ENCODE measurements at places on chromosomes 1 and 21. TPM values are rescaled to one million over a fixed set of nuclear protein-coding genes. Genes with fewer than 3 reads are reported as not detected.

DNA sequence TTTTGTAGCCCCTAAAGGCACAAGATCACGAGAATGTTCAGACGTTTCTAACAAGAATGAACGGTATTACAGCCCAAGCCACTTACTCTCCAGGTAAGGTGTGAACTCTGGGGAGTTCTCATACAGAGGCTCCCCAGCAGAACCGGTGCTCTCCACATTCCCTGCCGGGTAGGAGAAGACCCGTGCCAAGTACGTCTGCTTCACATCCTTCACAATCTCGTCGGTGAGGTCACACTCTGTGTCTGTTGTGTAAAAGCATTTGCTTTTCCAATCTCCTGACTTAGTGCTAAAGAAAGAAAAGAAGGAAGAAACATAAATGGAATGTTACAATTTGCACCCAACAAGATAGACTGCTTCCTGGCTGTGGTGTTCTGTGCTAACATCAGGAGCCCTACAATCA, 5.7 kb downstream of the F3 start:
- H3K27ac ChIP-seq = no peak overlapping the region
- no peak overlapping the region for H3K4me3 ChIP-seq
- no peaks in the 10 kb centered on the region for H3K36me3 ChIP-seq
- no peak for DNase-seq
- peaks cover 23% of the 10 kb centered on the region for H3K27me3 ChIP-seq

DNA sequence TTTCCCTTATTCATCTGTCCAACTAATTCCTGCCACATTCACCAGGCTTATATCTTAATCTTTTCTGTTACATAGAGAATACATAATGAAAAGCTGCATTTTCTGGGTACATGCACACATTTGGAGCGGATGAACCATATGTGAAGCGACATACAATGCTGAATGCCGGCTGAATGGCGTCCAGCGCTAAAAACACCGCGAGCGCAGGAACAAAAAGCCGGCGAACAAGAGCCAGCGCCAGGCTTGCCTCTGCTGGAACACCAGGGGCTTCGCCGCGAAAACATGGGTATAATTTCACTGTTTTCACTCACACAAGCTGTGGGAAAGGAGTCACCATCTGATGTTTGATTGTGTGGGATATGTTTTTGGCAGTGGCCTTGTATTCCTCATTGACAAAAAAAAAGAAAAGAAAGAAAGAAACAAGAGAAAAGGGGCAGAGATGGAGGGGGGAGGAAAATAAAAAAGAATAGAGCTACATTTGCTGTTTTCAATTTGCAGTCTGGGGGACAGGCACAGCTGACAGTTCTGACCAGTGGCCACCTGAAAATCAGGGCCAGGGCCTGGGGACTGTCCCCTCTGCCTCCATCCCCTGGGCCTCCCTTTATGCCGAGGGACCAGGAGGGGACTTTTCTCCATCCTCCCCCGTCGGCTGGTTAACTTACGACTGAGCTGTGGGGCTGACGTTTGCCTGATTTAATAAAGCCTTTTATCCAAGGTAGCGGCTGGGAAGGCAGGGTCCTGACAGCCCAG, 70.2 kb upstream of the OLIG2 start:
- no peaks in the 10 kb centered on the region for H3K4me1 ChIP-seq
- no peak for DNase-seq
- H3K27ac ChIP-seq = no peak overlapping the region
- H3K36me3 ChIP-seq = no peaks in the 10 kb centered on the region

DNA sequence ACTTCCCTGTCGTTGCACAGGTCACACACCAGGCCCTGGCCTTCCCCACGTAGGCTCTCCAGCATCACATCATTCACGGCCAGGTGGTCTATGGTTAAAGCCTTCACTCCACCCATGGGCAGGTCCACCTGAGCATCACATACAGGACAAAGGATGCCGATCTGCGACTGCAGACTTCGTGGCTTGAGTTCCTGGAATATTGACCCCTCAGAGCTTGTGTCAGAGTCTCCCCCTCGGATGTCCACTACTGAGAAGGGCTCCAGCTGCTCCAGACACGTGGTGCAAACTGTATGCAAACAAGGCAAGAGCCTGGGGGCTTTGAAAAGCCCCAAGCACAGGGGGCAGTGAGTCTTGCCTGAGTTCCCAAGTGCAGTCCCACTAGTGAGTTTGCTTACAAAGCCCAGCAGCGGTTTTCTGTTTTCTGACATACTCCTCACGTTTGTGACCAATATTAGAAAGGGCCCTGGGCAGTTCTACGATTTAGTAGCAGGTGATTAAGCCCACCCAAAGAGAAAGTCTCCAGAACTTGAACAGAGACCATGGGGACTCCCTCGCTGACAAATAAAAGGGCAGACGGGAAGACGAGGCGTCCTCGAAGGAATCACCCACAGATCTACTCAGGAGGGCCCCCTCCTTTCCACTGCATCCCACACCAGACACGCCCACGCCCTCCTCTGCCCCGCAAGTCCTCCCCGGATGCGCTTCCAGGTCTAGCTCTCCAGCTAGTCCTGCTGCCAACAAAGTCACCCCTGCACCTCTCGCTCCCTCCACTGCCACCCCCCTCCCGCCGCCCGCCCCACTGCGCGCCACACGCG, 568 bp downstream of the TRIM45 start:
- DNase-seq = no peak
- peaks cover 12% of the 10 kb centered on the region for H3K27me3 ChIP-seq
- H3K4me3 ChIP-seq = peak overlapping the region; percentile 88

Gene CELF3
- total RNA-seq = not detected

Gene CSMD2
- 0.03 TPM for total RNA-seq

Gene TSPAN2
- 2.4 TPM for total RNA-seq

Gene FCGR3A
- 3.8 TPM for total RNA-seq

- no peak for DNase-seq
- peaks cover 12% of the 10 kb centered on the region for H3K27me3 ChIP-seq
- no peaks in the 10 kb centered on the region for H3K36me3 ChIP-seq
- H3K4me1 ChIP-seq = no peaks in the 10 kb centered on the region
- H3K27ac ChIP-seq = no peak overlapping the region
- H3K4me3 ChIP-seq = no peak overlapping the region
These were observed 28.2 kb downstream of the RNF220 start for GRCh38 chr1:44433209-44433608.

Gene NFIA
- 10.1 TPM for total RNA-seq

GRCh38 chr1:182428043-182428442, 21.9 kb upstream of the RGSL1 start:
- peaks cover 4% of the 10 kb centered on the region for H3K4me1 ChIP-seq
- no peaks in the 10 kb centered on the region for H3K27me3 ChIP-seq
- no peak overlapping the region for H3K4me3 ChIP-seq
- no peak overlapping the region for H3K27ac ChIP-seq
- DNase-seq = no peak

DNA sequence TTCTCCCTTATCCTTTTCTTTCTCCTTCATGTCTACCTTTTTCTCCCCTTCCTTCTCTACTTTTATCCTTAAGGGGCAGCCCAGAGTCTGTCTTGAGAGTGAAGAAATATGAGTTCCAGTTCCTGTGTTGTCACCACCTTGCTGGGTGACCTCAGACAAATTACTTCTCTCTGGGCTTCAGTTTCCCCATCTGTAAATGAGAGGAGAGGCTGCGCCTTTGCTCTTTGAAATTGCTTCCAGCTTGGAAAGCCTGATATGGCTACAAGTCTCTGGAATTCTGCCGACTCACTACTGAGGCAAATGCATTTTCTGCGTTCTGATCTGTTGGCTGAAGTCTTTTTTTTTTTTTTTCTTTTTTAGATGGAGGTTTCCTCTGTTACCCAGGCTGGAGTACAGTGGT, 119.2 kb downstream of the SYF2 start:
- peaks cover 2% of the 10 kb centered on the region for H3K36me3 ChIP-seq
- H3K27ac ChIP-seq = no peak overlapping the region
- H3K4me3 ChIP-seq = no peak overlapping the region

Gene RPTN
- not detected for total RNA-seq

- DNase-seq = no peak
- no peaks in the 10 kb centered on the region for H3K27me3 ChIP-seq
- H3K4me1 ChIP-seq = no peaks in the 10 kb centered on the region
- no peak overlapping the region for H3K4me3 ChIP-seq
These were observed 2129.8 kb downstream of the NCAM2 start for GRCh38 chr21:23127973-23128372.

DNA sequence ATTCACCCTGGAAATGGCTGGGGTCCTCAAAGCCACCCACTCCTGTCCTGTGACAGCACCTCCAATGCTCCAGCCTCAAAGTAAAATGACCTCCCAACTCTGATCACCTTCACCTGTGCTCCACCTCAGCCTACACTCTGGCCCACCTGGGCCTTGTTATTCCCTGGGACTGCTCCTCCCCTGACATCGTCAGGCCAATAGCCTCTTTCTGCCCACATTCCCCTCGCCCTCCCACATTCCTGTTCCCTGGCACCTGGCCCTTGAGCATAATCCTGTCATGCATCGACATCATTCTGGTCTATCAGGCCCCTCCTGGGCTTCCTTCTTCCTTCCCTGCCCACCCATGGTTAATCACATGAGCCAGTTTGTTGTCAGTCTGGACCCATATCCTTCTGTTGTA, 13.2 kb upstream of the BCAR3 start:
- no peaks in the 10 kb centered on the region for H3K36me3 ChIP-seq
- H3K27me3 ChIP-seq = no peaks in the 10 kb centered on the region
- no peaks in the 10 kb centered on the region for H3K4me1 ChIP-seq
- no peak for DNase-seq
- no peak overlapping the region for H3K4me3 ChIP-seq
- no peak overlapping the region for H3K27ac ChIP-seq

GRCh38 chr21:15197696-15198095, 132.9 kb upstream of the NRIP1 start:
- H3K4me3 ChIP-seq = no peak overlapping the region
- H3K27ac ChIP-seq = no peak overlapping the region
- DNase-seq = no peak
- H3K27me3 ChIP-seq = no peaks in the 10 kb centered on the region

- no peaks in the 10 kb centered on the region for H3K27me3 ChIP-seq
- no peak overlapping the region for H3K4me3 ChIP-seq
- H3K27ac ChIP-seq = no peak overlapping the region
- H3K4me1 ChIP-seq = peaks cover 6% of the 10 kb centered on the region
These were observed 75.9 kb upstream of the ETS2 start for GRCh38 chr21:38729754-38730379.

DNA sequence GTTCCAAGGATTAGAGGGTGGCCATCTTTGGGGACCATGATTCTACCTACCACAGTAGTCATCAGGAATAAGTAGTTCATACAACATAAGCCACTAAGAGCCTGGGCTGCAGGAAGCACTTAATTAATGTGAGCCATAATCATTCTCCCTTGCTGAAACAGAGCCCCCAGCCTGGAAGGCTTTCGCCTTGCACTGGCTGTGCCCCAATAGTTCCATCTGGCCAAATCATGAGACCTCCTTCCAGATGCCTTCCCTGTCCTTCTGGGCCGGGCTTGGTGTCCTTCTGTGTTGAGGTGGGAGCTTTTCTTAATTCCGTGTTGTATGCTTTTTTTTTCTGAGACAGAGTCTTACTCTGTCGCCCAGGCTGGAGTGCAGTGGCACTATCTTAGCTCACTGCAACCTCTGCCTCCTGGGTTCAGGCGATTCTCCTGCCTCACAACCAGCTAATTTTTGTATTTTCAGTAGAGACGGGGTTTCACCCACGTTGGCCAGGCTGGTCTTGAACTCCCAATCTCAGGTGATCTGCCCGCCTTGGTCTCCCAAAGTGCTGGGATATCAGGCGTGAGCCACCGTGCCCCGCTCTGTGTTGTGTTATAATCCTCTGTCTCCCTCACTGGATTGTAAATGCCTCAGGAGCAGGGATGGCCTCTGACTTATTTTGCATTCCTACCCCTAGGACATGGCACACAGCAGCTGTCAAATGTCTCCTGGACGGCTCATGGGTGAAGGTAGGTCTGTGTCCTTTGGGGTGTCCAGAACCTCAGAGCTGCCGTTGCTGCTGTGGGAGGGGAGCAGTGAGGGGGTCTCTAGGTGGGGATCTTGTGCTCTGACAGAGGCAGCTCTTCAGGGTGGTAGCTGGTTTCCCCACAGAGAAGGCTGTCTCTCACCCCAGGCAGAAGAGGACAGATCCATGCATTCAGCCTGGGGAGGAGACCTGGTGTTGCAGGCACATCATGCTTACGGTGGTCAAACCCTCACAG, 10.1 kb downstream of the GNG4 start:
- no peak overlapping the region for H3K4me3 ChIP-seq
- DNase-seq = no peak

- no peak for DNase-seq
- no peaks in the 10 kb centered on the region for H3K27me3 ChIP-seq
- H3K4me3 ChIP-seq = no peak overlapping the region
- H3K4me1 ChIP-seq = no peaks in the 10 kb centered on the region
These were observed 1069.4 kb upstream of the ADGRL2 start for GRCh38 chr1:80731241-80731894.

DNA sequence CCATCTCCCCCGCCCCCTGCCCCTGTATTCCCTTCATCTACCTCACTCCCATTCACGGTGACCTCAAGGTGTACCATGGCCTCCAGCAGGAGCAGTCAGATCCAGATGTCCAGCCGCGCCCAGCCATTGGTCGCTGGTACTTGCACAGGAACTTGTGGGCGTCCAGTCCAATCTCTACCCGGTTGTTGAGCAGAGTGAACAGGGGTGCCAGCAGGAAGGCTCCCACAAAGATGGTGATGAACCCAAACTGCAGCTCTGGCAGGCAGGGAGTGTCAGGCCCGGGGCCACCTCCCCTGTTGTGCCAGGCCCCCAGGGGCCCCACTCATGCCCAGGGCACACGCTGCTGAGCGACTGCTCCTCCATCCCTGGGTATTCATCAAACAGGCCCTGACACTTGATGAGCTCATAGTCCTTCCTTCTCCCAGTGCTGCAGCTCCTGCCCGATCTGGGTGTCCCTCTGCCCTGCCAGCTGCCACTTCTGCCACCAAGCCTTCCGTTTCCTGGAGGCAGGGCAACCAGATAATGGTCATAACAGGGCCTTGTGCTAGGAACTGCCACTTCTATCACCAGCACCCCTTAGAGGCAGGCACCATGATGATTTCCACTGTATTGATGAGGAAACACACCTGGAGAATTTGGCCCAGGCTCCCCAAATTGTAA, 5.7 kb upstream of the ARHGEF19 start:
- H3K27me3 ChIP-seq = peaks cover 12% of the 10 kb centered on the region
- peaks cover 4% of the 10 kb centered on the region for H3K4me1 ChIP-seq
- H3K4me3 ChIP-seq = peak overlapping the region; percentile 58
- no peak overlapping the region for H3K27ac ChIP-seq
- H3K36me3 ChIP-seq = no peaks in the 10 kb centered on the region

DNA sequence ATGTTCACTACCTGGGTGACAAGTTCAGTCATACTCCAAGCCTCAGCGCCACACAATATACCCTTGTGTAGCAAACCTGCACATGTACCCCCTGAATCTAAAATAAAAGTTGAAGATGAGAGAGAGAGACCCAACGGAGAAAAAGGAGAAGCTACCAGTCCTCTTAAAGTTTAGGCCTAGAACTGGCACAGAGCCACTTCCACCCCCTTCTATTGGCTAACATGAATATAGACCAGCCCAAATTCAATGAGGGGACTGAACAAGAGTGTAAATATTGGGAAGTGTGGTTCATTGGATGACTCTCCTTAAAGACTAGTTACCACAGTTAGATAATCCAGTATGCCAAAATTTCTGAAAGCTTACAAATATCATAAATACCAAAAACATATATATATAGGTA, 139.9 kb upstream of the ATP1B1 start:
- H3K27me3 ChIP-seq = no peaks in the 10 kb centered on the region
- H3K36me3 ChIP-seq = no peaks in the 10 kb centered on the region
- no peaks in the 10 kb centered on the region for H3K4me1 ChIP-seq
- no peak overlapping the region for H3K27ac ChIP-seq
- H3K4me3 ChIP-seq = no peak overlapping the region

GRCh38 chr1:3384407-3384806, 70.1 kb upstream of the ARHGEF16 start:
- no peak overlapping the region for H3K4me3 ChIP-seq
- no peak for DNase-seq
- no peak overlapping the region for H3K27ac ChIP-seq
- H3K36me3 ChIP-seq = no peaks in the 10 kb centered on the region

- H3K4me3 ChIP-seq = no peak overlapping the region
- H3K27ac ChIP-seq = no peak overlapping the region
- no peaks in the 10 kb centered on the region for H3K36me3 ChIP-seq
- H3K27me3 ChIP-seq = no peaks in the 10 kb centered on the region
These were observed 120.4 kb upstream of the GREM2 start for GRCh38 chr1:240732390-240732789.

Measured in T-cell (primary cell).